Suprapubic skin (tissue), 4 donors: ENCODE measurements at places on chromosomes 7 and 10.

- no peak overlapping the region for H3K4me3 ChIP-seq
- DNase-seq, result no peak
- peaks cover 6% of the 10 kb centered on the region for H3K4me1 ChIP-seq
- no peaks in the 10 kb centered on the region for H3K36me3 ChIP-seq
- H3K27me3 ChIP-seq, result no peaks in the 10 kb centered on the region
- H3K27ac ChIP-seq, result no peak overlapping the region
These were observed 13.5 kb upstream of the STK17A start for GRCh38 chr7:43569424-43569823.

DNA sequence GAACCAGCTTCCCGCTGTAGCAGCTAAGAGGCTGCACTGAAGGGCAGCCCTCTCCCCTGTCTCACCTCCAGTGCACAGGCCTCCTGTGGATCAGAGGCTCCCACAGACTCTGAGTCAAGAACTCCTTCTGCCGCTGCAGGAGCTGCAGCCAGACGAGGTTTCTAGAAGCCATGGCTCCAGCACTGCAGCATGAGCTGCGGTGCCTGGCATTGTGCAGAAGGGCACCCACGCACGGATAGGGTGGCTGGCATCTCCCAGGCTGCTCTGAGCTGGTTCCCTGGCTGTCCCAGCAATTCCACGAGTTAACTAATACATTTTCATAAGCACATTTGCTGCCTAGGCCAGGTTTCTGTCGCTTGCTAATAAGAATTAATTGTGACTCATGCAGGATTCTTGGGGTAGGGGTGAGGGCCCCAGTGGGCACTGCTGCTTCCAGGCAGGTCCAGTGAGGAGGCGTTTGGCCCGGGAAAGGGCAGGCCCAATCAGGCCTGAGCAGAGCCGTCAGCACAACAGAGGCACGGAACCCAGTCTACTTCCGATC is 594.2 kb downstream of the DNAJB6 start:
- no peak overlapping the region for H3K27ac ChIP-seq
- DNase-seq, result no peak
- H3K4me1 ChIP-seq, result no peaks in the 10 kb centered on the region
- no peaks in the 10 kb centered on the region for H3K36me3 ChIP-seq

DNA sequence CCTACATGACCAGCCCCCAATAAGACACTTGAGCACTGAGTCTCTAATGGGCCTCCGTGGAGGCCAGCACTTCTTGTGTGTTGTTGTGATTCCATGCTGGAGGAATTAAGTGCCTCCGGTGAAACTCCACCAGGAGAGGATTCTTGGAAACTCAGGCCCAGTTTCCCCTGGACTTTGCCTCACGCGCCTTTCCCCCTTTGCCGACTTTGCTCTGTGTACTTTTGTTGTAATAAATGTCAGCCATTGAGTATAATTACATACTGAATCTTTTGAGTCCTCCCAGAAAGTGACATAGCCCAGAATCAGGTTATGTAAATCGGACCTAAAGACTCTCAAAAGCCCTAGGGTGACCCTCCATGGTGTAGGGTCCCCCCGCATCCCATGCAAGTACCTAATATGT is 82.4 kb downstream of the DLG5 start:
- peaks cover 55% of the 10 kb centered on the region for H3K36me3 ChIP-seq
- H3K27me3 ChIP-seq, result no peaks in the 10 kb centered on the region
- no peak overlapping the region for H3K4me3 ChIP-seq
- no peak overlapping the region for H3K27ac ChIP-seq

- peak within 1 kb of the TSS; percentile 82 for H3K27ac ChIP-seq
- H3K4me1 ChIP-seq, result peaks cover 4% of the 10 kb centered on the region
- H3K27me3 ChIP-seq, result no peaks in the 10 kb centered on the region
These were observed at the start of gene SRGN for GRCh38 chr10:69087590-69088470. Gene SRGN (plus strand): TSS chr10:69088103. CDS start chr10:69088158, 55 bp downstream.

DNA sequence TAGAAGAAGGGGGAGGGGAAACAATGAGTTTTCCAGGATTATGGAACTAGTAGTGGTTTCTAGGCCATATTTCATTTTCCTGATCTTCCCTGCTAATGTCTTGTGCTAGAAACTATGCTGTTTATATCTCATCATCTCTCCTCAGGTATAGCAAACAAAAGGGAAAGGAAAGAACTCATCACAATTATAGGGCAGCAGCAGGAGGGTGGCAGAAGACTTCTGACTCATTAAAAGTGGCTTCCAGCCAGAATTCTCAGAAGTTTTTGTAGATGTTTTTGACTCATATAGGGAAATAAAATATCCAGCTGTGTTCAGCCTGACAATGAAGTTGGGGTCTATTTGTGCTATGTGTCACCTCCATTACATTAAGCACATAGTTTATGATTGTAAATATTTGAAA is 6.5 kb downstream of the AHR start:
- H3K27me3 ChIP-seq, result no peaks in the 10 kb centered on the region
- H3K27ac ChIP-seq, result peak overlapping the region; percentile 63
- H3K4me3 ChIP-seq, result peak overlapping the region; percentile 82
- DNase-seq, result no peak
- H3K36me3 ChIP-seq, result no peaks in the 10 kb centered on the region

DNA sequence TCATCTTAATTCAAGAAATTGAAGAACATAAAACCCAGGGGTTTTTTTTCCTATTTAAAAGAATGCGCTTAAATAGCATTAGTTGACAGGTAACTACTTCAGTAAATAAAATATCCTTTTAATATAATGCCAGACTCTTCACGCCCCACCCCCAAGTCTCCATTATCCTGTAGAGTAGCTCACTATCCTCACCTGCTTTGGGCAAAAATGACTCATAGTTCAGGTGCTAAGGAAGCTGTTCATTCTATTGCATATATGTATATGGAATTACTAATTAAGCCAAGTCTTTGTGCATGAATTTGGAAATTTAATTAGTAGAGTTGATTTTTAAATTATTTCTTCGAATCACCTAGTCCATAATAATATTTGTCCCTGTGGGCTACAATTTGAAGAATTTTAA is 656.8 kb upstream of the ANKRD30A start:
- H3K4me3 ChIP-seq, result no peak overlapping the region
- H3K36me3 ChIP-seq, result no peaks in the 10 kb centered on the region
- H3K4me1 ChIP-seq, result peaks cover 11% of the 10 kb centered on the region
- H3K27me3 ChIP-seq, result no peaks in the 10 kb centered on the region
- H3K27ac ChIP-seq, result no peak overlapping the region
- DNase-seq, result no peak

DNA sequence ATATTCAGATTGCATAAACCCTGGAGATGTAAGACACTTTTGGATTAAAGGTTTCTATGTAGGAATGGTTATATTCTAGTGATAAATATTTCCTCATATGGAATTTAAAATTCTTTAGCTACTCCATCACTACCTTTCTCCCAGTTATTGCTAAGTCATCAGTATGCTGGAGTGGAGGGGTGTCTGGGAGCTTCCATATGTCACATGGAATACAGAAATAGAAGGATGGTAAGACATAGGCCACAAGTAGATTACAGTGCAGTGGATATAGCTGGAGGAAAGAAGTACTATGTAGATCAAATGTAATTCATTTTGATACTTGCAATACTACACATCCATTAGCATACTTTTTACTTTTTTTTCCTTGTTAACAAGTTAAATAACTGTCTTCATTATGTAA is 428.4 kb downstream of the ARL4A start:
- peaks cover 11% of the 10 kb centered on the region for H3K4me1 ChIP-seq
- H3K36me3 ChIP-seq, result no peaks in the 10 kb centered on the region
- H3K27me3 ChIP-seq, result no peaks in the 10 kb centered on the region
- no peak for DNase-seq
- H3K4me3 ChIP-seq, result no peak overlapping the region

- no peaks in the 10 kb centered on the region for H3K27me3 ChIP-seq
- H3K36me3 ChIP-seq, result no peaks in the 10 kb centered on the region
- peak overlapping the region; percentile 61 for H3K27ac ChIP-seq
- H3K4me3 ChIP-seq, result no peak overlapping the region
These were observed 255.2 kb upstream of the KLF14 start for GRCh38 chr7:130989101-130989795.

DNA sequence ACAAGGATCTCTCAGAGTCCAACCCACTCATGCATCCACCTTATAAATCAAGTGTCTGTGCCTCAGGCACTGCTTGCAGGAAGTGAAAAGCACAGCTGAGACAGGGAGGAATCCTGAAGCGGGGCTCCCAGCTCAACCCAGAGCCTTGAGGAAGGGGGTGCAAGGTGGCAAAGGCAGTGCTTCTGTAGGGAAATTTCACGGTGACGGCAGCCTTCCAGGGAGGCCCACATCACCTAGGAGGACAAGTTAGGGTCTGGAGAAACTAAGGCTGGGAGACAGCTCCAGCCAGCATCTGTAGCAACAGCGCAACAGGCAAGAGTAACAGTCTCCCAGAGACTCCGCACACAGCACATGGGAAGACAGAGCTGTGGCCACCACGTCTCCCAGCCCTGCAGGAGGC is 2.7 kb downstream of the AOC1 start:
- no peak overlapping the region for H3K4me3 ChIP-seq
- H3K4me1 ChIP-seq, result no peaks in the 10 kb centered on the region
- DNase-seq, result no peak
- H3K27me3 ChIP-seq, result peaks cover 20% of the 10 kb centered on the region
- no peak overlapping the region for H3K27ac ChIP-seq
- H3K36me3 ChIP-seq, result no peaks in the 10 kb centered on the region

DNA sequence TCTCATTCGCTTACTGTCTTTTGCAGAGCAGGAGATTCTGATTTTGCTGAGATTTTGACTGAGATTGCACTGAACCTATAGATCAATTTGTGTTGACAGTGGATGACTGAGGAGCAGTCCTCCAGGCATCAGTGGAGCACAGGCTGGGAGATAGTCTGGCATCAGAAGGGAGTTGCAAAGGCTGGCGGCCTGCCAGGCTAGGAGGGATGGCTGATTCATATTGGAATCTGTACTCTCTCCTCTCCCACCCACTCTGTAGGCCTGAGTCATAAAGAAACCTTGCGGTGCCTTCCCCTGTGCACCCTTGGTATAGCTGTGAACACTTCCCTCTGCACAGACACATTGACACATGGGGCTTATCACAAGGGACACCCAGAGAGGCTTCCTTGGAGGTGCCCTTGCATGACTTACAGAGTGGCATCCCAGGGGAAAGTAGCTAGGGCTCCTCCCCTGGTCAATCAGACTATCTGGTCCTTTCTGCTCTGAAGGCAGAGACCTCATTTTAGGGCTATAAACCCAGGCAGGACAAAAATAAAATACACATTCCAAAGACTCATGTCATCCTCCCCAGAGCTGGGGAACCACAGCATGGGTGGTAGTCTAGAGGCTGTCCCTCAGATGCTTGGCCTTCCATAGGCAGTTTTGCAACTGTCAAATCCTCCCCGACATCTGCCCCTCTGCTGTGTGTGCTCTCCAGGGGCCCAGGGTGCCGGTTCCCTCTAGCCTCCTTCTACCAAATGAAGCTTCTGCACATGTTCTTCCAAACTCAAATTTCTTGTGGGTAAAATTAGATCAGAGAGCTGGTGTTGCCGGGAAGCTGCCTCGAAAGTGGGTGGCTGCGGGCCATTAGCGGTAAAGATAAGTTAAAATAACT is 37.4 kb upstream of the EEPD1 start:
- peak overlapping the region; percentile 62 for H3K27ac ChIP-seq
- peak; percentile 90 for DNase-seq
- no peaks in the 10 kb centered on the region for H3K36me3 ChIP-seq
- peaks cover 53% of the 10 kb centered on the region for H3K4me1 ChIP-seq
- no peaks in the 10 kb centered on the region for H3K27me3 ChIP-seq

DNA sequence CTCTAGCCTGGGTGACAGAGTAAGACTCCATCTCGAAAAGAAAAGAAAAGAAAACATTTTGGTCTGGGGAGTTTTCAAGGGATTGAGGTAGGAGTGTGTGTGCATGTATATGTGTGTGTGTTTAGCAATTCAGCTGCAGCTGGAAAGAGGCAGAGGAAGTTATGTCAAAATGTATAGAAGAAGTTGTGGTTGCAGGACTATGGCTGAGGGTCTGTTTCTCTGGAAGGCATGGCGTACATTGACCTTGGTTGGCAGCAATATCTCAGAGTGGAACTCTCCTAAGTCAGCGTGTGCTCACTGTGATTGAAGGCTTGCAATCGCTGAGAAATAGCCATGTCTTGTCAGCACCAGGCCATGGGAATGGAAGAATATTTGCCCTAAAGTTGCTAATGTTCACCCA is 28.6 kb upstream of the RHBDD2 start:
- no peaks in the 10 kb centered on the region for H3K36me3 ChIP-seq
- no peaks in the 10 kb centered on the region for H3K27me3 ChIP-seq
- no peak for DNase-seq
- H3K4me3 ChIP-seq, result no peak overlapping the region
- H3K27ac ChIP-seq, result no peak overlapping the region

DNA sequence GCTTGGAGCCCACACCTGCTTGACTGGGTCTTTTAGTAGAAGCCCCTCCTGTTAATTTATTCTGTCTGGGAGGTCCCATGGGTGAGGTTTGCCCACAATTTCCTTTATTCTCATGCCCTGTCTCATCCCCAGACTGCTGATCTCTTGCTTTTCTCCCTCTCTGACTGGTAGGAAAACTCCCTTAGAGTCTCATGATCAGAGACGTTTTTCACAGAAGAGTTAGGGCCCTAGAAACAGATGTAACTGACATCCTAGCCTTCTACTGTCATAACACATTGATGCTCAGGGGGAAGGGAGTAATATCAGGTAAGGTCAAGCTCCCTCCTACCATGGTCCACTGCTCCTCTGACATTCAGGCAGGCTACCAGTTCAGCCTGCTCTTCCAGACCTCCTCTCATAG is 43.7 kb upstream of the WASL start:
- H3K4me1 ChIP-seq, result no peaks in the 10 kb centered on the region
- no peaks in the 10 kb centered on the region for H3K36me3 ChIP-seq
- no peak for DNase-seq

DNA sequence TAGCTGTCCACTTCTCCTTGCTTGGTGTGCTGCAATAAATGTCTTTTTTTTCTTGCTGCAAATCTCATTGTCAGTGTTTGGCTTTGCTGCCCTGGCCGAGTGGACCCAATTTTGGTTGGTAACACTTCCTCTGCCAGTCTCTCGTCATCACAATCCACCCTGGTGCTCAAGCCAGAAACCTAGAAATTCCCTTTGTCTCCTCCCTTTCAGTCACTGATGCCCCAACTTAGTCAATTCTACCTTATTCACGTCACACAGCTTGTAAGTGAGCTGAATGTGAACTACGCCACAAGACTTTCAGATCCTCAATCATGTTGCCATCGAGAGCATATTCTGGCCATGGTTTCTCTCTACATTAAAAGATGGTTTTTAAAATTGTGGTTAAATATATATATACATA is 13.0 kb upstream of the FRA10AC1 start:
- no peaks in the 10 kb centered on the region for H3K36me3 ChIP-seq
- DNase-seq, result no peak
- no peak overlapping the region for H3K4me3 ChIP-seq
